ENCODE measurements at places on chromosomes 4 and X. TPM values are rescaled to one million over a fixed set of nuclear protein-coding genes. Genes with fewer than 3 reads are reported as not detected.

The CFAP47 gene
- total RNA-seq = not detected

The OTUD6A gene
- not detected for total RNA-seq

The FNIP2 gene
- total RNA-seq = 18.8 TPM

The ALB gene
- total RNA-seq = not detected

The GABRQ gene
- total RNA-seq = not detected

The ATP1B4 gene
- not detected for total RNA-seq

The PRIMPOL gene
- total RNA-seq = 19.7 TPM
